ENCODE measurements at places on chromosomes 12 and 14.

GRCh38 chr14:99430491-99430890 is 50.2 kb downstream of the SETD3 start:
- no peak for DNase-seq

DNA sequence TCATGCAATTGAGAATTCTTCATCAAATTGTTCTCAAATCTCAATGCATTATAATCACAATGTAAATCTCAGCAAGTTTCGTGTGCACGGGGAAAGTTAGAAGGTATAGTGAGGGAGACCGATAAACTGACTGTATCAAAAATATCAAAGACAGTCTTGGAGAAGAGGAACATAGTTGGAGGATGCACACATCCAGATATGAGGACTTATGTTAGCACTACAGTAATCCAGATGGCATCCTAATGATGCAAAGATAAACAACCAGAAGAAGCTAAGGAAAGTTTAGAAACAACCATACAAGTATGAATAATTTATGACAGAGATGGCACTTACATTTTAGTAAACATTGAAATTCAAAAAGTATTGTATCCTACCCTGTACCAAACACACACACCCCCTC is 760.1 kb downstream of the RPS29 start:
- DNase-seq: no peak

DNA sequence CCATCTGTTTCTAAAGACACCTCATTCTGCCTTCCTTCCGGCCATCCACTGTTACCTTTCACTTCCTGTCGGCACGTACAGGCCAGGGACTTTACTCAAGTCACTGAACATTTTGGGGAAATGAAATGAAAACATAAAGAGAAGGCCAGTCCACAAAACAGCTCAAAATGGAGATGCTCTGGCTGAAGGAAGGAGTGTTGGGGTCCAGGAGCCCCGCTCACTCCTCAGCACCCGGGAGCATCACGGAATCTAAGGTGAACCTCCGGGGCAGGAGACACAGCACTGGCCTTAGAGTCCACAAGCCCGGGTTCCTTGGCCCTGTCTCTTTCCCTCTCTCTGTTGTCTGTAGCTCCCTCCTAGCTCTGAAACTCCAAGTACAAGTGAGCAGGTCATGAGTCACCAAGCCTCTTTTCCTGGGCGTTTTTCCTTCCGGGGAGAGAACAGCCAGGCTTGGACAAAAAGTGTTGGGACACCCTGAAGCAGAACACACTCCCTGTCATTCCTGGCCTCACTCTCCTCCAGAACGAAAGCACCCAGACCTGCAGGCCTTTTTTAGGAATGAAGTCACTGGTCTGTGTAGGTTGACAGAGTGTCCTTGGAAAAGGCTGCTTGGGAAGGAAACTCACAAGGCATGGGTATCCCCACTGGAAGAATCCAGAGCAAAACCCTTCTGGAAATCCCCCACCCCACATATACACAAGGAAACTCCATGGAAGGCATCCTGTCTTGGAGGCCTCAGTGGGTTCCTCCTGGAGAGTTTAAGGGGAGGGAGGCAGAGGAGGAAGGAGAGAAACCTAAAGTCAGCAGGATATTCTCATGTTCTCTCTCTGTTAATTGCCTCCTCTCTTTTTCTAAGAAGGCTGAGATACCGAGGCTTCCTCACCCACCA is 245.3 kb downstream of the ZFP36L1 start:
- DNase-seq: no peak

GRCh38 chr12:54429014-54429471 is 10.0 kb upstream of the ITGA5 start:
- DNase-seq: no peak

Data from NCI-H510A (cell line).